Stimulated activated CD4-positive, alpha-beta T cell treated with anti-CD3 and anti-CD28 coated beads, Interleukin-15, amount 100 ng/mL, for 48 hours (primary cell): ENCODE measurements at places on chromosomes 4 and X.

GRCh38 chr4:42136371-42136770, 16.1 kb downstream of the BEND4 start:
- DNase-seq: no peak

GRCh38 chr4:108361886-108362285, 193.2 kb upstream of the LEF1 start:
- no peak for DNase-seq

DNA sequence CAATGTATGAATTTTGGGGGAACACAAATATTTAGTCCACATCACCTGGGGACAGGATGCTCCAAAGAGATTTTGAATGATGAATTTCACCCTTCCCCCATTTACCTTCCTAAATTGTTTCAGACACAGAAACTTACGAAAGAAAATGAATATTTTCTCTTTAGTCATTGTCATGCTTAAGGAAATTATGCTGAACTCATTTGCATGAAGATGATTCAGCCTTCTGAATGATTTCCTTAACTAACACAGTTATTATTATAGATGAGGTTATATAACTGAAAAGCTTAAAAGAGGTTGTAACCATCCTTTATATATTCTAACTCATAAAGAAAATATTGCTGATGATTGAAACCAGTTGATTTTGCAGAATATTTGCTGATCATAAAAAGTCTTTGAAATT, 61.1 kb downstream of the KCNIP4 start:
- DNase-seq: no peak

- no peak for DNase-seq
These were observed 156.5 kb upstream of the PJA1 start for GRCh38 chrX:69321789-69322188.

DNA sequence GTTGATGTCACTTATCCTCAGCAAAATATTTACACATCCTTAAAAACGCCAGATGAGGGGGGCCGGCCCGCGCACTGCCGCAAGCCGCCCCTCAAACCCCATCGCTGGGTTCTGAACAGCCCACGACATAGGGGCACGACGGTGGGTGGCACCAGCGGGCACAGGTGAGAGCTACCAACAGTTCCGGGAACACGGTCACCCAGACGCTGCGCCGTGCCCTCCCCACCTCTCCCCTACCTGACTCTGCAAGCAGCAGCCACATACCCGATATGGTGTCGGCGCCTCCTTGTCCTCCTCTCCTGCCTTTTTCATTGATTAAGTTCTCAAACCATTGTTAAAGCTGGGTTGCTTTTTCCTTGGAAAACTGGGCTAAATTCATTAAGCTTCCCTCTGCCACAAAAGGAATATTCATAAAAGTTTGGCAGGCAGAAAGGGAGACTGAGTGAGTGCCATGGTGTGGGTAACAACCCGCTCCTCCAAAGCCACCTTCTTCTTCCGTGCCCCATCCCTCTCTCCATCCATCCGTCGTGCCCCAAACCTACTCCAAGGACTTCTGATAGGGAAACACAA, 1.4 kb downstream of the RAI2 start:
- DNase-seq: peak; percentile 5

DNA sequence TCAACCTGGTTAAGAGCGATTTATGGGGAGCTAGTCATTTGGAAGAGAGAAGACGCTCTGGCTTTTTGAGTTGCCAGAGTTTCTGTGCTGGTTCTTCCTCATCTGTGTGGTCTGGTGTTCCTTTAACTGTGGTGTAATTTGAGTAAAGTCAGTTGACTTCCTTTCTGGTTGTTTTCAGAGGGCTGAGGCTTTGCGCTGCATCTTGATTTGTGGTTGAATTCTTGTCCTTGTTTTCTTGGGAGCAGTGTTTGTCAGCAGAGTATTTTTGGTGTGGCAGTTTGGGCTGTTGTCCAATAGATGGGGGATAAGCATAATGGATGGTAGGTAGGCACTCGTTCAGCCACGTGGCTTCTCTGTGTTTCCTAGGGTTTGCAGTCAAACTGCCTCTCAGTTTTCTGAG, 2143.2 kb upstream of the TENM3 start:
- no peak for DNase-seq

- no peak for DNase-seq
These were observed 58.6 kb upstream of the P2RY10 start for GRCh38 chrX:78886550-78886949.

- DNase-seq: no peak
These were observed 114.7 kb downstream of the PRKX start for GRCh38 chrX:3598709-3599108.

DNA sequence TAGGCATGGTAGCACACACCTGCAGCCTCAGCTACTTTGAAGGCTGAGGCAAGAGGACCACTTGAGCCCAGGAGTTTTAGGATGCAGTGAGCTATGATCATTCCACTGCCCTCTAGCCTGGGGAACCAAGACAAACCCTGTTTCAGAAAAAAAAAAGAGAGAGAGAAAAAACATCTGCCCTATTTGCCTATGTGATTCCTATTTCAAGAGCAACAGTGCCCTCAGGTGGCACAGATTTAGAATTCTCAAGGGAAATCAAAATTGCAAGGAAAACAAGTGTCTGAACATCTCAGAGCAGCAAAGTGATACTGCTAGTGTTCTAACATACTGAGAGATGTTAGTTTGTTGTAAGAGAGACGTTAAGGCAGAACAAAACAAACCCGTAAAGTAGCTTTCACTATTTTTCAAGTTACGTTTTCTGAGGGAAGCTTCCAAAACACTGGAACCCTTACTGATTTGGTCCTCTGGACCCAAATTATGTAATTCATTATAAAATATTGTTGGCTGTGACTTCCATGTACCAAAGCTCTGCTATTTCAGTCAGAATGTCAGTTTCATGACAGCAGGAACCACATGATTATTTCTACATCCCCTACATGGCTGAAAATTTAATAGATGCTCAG, 7.9 kb downstream of the BDH2 start:
- DNase-seq: no peak

DNA sequence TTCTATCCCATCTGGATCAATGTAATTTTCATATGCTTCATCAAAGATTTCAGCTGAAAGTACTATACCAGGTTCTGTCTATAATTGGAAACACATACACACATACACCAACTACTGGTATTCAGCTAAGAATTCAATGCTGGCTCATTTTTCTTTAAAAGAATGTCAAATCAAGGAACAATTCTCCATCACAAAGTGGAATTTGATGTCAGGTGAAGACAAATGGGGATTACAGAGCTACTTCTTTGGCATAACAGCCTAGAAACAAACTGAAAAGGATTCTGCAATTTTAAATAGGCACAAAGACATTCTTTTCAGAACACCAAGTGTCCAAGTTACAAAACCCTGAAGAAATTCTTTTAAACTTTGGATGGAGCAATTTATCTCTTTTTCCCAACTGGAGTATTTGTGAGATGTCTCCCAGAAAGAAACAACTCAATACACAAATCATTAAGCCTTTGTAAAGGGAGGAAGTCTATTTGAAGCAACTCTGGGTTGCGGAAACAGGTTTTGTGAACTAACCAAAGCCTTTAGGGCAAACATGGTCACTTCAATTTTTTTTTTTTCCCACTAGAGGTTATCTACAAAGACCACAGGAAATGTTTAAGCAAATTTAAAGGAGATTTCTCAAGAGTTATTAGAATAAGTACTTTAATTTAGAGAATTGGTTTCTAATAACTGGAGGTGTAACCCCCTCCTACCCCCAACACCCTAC, 1.9 kb upstream of the FAM9C start:
- no peak for DNase-seq

DNA sequence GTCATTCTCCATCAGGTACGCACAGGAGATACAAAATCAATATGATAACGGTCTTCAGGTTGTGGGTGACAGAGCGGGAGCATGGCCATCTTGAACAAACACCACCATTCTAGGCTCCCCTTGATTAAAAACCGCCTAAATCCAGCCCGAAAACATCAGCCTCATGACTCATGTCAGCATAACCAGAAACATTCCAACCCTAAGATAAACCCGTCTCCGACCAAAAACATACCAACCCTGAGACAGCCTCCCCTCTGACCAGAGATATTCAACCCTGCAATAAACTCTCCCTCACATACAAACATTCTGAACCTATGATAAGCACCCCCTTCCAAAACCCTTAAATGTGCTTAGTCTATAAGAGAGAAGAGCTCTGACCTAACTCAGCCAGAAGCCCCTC, 157.9 kb downstream of the DHRSX start:
- DNase-seq: no peak

GRCh38 chrX:111881715-111882114, 5.7 kb downstream of the TRPC5OS start:
- DNase-seq: no peak

- no peak for DNase-seq
These were observed 4.3 kb downstream of the DMD start for GRCh38 chrX:33207056-33207455.

DNA sequence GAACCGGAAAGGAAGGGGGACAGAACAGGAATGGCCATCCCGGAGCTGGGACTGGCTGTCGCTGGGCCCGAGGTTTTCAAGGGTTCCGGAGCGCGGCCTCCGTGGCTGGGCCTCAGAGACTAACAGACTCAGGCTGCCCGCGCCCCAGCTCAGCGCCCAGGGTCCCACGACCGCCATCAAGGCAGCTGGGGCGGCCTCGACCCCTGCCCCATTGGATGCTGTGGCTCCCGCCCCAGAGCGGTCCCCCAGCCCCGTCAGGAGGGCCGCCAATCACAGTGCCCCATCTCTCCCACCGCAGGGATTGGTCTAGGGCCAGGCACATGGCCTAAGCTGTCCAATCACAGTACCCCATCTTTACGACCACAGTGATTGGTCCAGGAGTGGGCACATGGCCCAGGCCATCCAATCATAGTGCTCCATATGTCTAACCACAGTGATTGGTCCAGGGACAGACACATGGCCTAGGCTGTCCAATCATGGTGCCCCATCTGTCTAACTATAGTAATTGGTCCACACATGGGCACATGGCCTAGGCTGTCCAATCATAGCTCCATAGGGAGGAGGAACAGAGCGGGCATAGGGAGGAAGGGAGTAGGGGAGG, 105.3 kb upstream of the NKX1-1 start:
- DNase-seq: peak; percentile 25

GRCh38 chr4:183329954-183330742, 7.9 kb upstream of the CLDN24 start:
- DNase-seq: no peak

DNA sequence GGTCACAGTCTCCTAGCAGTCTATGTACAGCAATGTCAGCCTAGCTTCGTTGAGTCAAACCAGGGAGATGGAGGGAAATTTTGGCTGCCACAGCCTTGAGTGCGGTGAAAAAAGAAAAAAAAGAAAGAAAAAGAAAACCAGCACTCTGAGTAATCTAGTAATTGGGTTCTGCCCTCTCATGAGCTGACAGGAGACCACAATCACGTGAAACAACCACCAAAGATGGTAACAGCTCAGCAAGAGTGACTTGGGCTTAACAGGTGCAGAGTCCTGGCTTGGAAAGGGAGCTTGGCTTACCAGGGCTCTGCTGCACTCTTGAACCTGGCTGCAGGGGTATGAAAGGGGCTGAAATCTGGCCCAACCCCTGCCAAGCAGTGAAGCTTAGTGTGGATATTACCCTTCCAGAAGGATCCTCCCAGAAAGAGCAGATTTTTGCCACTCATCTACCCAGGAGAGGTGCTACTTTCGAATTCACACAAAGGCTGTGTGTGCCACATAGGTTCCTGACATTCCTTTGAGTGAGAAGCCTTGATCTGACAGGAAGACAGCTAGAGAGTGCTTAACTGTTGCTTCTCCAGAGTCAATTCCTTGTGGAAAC, 350.3 kb downstream of the PTTG2 start:
- DNase-seq: peak; percentile 59

- DNase-seq: no peak
These were observed 51.3 kb downstream of the RNF150 start for GRCh38 chr4:141081921-141082395.

GRCh38 chr4:177789610-177790009, 347.4 kb upstream of the AGA start:
- no peak for DNase-seq

GRCh38 chr4:163542275-163542674, 47.8 kb downstream of the TMA16 start:
- DNase-seq: no peak

GRCh38 chr4:104302731-104303130, 192.0 kb downstream of the CXXC4 start:
- DNase-seq: no peak

GRCh38 chr4:6088950-6089349, 70.7 kb upstream of the C4orf50 start:
- no peak for DNase-seq

DNA sequence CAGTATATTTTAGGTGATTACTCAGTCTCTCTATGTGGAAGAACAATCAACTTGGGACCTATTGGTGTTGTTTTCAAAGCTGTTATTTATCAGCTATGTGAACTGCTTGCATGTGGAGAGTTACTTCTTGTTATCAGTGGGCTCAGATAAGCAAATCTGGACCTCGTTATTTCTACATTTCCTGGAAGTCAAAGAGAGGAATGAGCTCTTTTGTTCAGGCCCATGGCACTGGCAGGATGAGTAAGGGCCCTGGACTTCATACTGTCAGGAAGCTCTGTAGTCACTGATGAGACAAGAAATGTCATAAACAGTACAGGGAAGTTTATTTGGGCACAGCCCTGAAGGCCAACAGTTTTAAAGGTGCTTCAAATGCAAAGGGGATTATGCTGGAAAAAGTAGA, 760.6 kb upstream of the EPHA5 start:
- no peak for DNase-seq

DNA sequence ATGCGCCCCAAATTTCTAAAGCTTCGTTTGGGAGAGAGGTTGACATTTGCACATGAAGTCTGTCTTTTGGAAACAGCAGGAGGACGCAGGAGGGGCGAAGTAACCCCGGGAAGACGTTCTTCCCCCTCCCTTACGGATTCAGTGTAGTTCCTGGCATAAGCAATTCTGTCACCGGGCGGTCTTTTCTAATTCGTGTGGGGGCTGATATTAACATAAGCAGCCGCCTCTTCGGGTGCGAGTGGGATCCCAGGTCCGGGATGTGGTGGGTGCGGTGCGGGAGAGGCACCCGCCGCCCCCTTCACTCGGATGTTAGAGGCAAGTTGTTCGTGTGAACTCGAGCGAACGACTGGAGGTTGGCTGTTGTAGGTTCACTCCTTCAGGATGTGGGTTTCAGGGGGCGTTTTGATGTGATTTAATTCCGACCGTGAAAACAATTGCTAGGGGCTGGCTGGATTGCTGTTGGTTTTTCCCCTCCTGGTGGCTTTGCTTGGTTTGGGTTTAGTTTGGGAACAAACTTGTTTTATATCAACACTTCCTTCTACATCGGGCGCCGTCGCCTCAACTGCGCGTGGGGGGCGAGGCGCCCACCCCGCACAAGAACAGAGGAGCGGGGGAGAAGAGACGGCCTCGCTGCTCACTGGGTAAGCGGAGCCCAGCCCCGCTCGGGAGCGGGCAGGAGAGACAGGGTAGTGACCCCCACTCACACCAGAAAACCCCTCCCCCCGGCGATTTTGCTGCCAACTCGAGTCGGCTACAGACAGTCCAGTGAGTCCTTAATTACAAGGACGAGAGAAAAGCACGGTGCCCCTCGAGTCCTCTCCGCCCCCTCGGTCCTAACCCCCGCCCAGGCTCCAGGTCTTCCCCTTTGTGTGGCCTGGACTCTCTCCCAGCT, 2.9 kb upstream of the LEF1 start:
- peak; percentile 33 for DNase-seq

DNA sequence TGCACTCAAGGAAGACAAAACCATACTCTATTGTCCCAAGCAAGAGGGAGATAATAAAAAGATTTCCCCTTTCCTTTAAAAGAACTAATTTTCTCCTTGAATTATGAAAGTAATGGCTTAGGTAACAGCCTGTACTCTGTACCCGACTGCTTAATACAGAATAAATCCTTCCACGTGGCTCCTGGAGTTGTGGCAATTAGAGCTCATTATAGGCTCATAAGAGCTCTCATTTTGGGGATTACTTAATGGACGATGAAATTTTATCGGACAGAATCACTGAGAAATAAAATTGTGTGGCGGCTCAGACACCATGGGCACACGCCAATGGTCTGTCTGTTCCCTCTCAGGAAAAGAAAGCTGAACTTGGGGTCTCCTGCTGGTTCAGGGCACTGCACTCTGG, 2.8 kb upstream of the GSX2 start:
- no peak for DNase-seq
